Peyer's patch (tissue), 4 donors: ENCODE measurements at places on chromosomes 2 and 18. TPM values are rescaled to one million over a fixed set of nuclear protein-coding genes. Genes with fewer than 3 reads are reported as not detected.
A peak's percentile ranks its signal among the peaks of the same experiment; 100 is the strongest.

Gene STK39
- 55.9 TPM for total RNA-seq

Gene CCDC102B
- 159 TPM for total RNA-seq

Gene ABCB11
- 0.18 TPM for total RNA-seq

Gene DNAJC27
- total RNA-seq, result 2.7 TPM

Gene ABCA12
- not detected for total RNA-seq

Gene POTEE
- not detected for total RNA-seq

DNA sequence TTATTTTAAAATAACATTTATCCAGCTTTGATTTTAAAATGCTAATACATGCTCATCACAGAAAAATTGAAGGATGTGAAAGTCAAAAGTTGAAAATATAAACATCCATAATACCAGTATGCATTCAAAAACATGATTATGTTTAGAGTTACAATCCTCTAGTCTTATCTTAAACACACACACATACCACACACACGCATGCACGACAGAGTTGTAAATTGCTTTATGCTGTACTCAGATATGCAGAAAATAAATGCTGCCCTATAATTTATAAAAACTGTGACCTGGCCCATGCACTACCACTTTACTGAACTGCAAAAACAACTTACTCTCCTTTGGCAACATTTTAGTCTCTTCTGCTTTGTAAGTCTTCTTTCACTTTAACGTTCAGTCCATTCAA lies 793.0 kb upstream of the FANCL start:
- DNase-seq, result no peak

DNA sequence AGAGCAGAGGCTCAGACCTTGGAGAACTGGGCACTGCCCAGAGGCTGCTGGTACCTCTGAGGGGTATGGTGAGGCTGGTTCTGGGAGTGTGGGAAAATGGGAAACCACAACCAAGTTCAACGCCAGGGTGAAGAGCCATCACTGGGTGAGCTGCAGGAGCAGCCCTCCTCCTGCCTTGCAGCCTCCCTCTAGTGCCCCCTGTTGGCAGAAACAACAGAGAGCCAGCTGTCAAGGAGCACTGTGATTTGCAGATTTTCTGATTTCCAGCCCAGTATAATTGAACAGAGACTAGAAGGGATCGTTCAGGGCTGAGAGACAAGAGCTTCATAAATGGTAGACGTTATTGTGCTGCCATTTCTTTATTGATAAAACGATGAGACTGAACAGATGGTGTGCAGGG lies 50.5 kb downstream of the MAPK4 start:
- no peak for DNase-seq

DNA sequence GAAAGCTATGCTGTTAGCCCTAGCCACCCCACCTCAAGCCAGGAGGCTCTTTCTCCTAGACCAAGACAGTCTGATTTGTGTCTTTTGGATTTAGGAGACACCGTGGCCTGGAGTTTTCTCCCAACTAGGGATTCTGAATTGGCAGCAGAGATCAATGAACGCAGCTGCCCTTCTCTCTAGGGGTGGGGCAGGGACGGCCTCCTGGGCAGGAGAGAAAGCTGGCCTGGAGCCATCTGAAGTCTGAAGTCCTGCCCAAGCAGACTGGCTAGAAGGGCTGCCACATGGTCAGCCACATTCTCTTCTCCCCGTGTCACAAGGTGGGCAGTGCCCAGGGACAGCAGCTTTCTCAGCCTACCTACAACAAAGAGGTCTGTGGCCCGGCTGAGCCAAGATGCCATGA lies 45.1 kb downstream of the PIEZO2 start:
- DNase-seq, result no peak

DNA sequence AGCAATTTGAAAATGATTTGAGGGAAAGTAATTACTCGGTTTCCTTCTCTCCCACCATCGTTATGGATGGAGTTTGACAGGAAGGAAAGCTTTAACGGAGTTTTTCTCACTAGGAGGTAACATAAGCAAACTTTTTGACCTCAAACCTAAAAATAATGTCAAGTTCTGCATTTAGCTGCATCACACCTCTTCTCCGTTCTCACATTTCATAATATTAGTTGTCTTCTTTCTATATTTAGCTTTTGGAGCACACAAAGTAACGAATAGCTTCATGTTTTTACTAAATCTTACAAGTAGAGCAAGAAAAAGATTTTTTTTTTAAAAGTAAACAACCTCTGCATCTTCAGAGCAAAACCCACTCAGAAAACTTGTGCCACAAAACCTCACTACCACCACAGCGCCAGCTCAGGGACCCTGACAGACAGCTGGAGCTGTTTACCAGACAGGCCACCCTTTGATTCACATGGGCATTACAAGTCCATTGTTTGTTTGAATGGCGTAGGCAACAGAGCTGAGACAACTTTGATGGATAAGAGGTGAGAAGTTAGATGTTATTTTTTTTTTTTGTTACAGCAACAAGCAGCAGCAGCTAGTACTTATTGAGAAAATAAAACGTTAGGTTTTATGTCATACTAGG lies 21.9 kb upstream of the ICOS start:
- DNase-seq, result no peak

GRCh38 chr18:10847907-10848306 lies 301.5 kb downstream of the PIEZO2 start:
- DNase-seq, result no peak

DNA sequence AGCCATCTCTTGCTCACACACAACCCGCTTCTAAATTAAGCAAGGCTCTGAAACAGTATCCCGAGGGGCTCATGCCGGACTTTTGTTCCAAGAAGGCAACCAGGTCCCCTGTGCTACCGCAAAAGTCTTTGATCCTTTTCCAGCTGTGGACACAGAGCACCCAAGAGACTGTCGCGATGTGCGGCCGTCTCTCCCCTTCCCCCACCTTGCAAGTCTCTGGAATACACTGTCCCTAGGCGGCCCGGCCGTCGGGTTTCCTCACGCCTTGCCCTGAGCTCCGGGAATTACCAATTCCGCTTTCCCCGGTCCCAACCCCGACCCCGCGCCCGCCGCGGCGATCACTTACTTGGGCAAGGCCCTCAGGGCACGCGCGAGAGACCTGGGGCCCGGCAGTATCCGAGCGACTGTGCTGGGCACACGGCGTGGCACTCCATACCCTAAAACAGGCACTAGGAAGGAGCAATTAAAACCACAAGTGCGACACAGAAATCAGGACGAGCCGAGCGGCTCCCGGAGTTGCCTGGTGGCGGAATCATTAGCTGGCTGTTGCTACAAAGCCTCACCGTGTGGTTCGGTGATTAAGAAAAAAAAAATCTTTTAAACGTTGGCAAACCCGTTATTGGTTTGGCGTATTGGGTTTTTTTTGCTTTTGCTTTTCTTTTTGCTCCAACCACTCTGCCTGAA lies 2.2 kb upstream of the DLX1 start:
- no peak for DNase-seq

DNA sequence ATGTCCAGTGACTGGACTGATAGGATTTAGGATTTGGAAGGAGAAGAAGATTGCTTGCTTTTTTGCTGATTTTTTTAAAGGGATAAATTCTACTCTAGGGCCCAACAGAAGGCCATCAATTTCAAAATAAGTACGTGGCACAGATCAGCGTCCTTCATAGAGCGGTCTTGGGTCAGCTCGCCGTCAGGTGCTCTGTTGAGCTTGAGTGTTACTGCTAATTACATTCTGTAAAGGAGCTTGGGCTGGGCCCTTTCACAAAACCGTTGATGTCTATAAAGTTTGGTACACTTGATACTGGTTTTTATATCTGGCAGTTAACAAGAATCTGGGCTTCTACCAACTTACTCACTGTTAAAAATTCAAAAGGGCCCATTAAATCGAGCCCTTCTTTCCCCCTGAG lies 45.4 kb downstream of the ARMC9 start:
- no peak for DNase-seq

DNA sequence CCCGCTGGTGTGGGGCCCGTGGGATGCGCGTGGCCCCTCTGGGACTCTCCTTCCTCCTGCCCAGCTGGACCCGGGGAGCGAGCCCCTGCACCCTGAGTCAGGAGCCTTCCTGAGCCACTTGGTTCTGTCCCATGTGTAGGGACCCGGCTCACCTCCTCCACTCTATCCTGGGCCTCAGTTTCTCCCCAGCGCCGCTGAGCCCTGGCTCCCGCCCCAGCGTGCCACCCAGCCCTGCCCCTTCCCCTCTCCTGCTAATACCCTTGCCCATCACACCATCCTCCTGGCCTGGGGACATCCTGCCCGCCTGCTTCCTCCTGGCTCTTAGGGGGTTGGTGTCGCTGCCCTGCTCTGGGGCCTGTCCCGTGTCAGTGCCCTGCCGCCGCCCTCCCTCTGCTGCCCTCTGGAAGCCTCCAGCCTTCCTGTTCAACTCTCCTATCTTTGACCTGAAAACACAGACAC lies 24.8 kb downstream of the GPC1 start:
- no peak for DNase-seq

- peak; percentile 42 for DNase-seq
These were observed 48.5 kb downstream of the KCNIP3 start for GRCh38 chr2:95345563-95346230.

- DNase-seq, result no peak
These were observed 155.6 kb upstream of the GLI2 start for GRCh38 chr2:120579916-120580685.

GRCh38 chr2:58878778-58879177 lies 637.7 kb upstream of the FANCL start:
- no peak for DNase-seq

DNA sequence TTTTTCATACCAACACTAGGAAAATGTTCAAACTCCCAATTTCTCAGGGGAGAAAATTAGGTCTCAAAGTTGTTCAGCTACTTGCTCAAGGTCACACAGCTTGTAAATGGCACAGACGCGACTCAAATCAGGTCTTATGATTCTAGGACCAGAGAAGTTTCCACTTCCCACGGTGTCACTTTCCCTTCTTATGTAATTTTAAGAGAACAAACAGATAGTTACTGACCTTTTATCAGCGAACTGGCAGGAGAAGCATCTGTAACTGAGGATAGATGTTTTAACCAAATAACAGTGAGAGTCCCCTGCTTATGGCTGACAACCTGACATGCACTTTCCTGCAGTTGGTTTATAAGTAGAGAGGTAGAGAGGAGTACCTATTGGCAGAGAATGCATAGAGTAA lies 2.1 kb upstream of the KCNJ3 start:
- DNase-seq, result no peak

DNA sequence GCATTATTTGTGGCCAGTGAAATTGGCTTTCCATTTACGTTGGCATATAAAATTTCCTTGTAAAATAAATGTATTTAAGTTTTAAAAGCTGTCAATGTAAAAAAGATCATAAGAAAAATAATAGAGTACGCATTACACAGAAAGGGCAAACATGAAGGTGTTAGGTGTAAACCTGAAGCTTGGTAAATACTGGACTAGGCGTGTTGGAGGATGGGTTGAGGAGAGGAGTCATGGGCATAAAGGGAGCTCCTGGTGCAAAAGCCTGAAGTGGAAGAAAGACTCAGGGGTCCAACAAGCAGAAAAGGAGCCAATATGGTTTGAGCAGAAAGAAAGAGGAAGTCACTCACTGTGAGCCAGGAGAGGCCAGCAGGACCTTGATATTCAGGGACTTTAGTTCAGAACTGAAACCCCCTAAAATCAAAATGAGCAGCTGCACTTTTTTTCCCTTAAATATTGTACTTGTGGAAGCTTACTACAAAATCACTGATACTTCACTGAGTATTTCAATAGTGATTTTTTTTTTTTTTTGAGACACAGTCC lies 24.4 kb downstream of the SP5 start:
- DNase-seq, result no peak

DNA sequence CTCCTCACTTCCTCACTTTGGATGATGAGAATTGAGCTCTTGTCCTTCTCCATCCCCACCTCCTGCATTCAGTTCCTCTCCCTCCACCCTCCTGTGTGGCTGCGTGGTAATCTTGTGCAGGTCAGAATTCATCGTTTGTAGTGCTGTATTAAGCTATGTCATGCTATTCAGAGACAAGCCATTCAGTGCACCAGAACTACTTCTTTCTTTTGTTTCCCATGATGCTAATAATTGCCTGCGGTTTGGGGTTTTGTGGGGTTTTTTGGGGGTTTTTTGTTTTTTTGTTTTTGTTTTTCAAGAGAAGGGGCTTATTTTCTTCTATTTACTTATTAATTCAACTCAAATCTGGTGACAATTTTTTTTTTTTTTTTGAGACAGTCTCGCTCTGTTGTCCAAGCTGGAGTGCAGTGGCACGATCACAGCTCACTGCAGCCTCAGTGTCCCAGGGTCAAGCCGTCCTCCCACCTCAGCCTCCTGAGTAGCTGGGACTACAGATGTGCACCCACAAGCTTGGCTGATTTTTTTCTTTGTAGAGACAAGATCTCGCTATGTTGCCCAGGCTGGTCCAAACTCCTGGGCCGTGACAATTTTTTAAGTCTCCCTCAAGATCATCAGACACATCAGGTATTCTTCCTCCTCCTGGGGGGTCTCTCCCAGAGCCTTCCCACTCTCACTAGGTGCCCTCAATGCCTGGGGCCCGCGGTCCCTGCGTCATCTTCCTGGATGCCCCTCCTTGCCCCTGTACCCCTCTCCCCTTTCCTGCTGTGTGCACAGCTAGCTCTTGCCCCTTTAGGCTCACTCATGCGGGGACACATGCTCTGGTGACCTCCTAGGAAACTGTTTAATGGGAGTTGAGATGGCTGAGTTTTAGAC lies 37.8 kb downstream of the MAL start:
- no peak for DNase-seq

DNA sequence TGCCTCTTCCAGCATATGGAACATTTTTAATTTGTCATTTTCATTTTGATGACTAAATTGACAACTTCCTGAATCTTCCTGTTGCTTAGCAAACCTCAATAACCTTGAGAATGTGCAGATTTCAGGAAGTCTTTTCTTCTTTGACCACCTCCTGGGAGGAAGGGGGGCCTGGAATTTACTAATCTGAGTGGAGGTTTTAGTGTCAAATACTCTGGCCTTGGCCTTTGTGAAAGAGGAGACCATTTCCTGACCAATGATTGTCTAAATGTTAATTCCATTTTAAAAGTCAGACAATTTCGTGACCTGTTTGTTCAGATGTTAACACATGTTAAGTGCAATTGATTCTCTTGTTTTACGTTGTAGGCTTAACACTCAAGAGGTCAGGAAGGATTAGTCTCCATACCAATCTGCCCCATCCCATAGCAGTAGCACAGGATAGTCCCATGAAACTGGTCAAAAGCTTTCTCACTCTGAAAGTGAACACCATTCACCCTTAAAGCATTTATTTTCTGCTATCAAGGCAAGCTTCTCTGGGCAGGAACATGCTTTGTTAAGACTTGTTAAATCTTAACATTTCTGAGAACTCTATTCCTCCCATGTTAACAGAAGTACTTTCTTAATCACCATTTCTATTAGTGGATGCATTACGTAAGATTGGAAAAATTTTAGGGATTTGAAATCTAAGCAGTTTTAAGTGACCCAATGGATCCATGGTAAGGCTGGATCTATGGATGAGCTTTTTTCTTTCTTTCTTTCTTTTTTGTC lies 219.6 kb downstream of the RND3 start:
- no peak for DNase-seq

DNA sequence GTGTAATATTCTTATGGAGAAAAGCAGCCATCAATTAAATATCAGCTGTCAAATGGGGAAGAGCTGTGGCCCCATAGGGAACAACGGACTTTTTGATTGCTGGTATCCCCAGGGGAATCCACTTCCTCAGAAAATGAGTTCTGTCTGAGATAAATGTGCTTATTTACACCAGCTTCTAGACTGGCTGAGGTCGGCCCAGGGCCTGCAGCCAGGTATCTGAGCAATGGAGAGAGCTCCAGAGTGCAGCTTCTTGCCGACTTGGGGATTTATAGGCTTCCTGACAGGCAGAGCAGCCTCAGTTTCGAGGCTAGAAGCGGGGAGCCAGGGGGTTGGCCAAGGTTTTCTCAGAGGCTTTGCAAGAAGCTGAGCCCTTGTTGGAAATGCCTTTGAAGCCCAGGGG lies 67.2 kb downstream of the MCFD2 start:
- peak; percentile 50 for DNase-seq
